ENCODE measurements at places on chromosomes 12 and 14.
A peak's percentile ranks its signal among the peaks of the same experiment; 100 is the strongest.

DNA sequence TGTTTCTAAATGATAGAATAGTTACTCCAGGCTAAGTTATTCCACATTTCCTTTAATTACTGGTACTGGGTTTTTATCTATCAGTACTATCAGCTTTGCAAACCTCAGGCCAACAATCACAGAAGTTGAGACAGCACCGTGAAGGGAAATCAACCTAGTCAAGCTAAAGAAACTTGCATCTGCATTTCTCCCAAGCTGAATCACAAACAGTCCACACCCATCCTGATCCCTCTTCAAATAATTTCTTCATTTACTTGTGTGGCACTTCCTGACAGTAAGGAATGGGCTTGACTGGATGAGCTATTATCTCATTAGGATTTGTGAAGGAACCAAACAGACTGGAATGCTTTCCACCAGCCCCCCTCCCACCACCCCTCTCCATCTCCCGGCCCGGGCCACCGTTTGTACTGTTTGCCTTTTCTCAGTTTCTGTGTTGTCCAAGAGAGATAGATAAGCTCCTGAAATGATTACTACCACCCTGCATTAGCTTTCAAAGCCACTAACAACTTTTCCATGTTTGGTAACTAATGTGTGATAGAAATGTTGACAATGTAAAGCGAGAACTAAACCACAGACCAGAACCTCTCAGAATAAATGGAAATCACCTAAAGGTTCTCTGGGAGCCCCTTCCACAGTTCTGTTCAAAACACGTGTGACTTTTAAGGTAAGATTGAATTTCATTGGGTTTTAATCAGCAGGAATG is 236.3 kb downstream of the SLC25A21 start:
- no peak for DNase-seq

GRCh38 chr12:12715128-12715458 is 2.1 kb upstream of the CDKN1B start:
- no peak for DNase-seq

GRCh38 chr12:56521209-56521589 is 421 bp upstream of the RBMS2 start:
- no peak for DNase-seq

DNA sequence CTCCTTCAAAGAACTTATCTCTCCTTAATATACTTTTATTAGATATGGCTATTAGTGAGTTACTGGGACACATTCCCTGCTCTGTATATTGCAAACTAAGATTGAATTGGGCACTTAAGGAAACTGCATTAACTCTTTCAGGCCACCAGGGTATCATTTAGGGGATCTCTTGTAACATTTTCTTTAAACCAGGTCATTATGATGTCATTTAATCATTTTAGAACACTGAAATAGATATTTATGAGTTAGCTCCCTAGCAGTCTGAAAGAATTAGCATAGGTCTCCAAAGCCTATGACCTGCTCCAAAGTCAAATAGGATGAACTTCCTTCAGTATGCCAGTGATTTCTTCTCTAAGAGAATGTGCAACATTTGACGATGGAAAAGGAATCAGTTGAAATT is 506.9 kb downstream of the FOXG1 start:
- no peak for DNase-seq

- DNase-seq, result no peak
These were observed 30.8 kb downstream of the MIA2 start for GRCh38 chr14:39264558-39264957.

GRCh38 chr12:132638541-132639408 is 20.2 kb downstream of the P2RX2 start:
- peak; percentile 84 for DNase-seq

- DNase-seq, result no peak
These were observed 131.6 kb downstream of the SEC23A start for GRCh38 chr14:38971258-38971921.

GRCh38 chr12:94250130-94250529 is 101.8 kb downstream of the PLXNC1 start:
- no peak for DNase-seq

GRCh38 chr12:45433441-45433868 is 217.6 kb downstream of the ANO6 start:
- DNase-seq, result no peak

GRCh38 chr14:87181288-87181687 is 811.7 kb downstream of the GALC start:
- DNase-seq, result no peak

GRCh38 chr12:5561057-5561456 is 129.1 kb downstream of the NTF3 start:
- no peak for DNase-seq

DNA sequence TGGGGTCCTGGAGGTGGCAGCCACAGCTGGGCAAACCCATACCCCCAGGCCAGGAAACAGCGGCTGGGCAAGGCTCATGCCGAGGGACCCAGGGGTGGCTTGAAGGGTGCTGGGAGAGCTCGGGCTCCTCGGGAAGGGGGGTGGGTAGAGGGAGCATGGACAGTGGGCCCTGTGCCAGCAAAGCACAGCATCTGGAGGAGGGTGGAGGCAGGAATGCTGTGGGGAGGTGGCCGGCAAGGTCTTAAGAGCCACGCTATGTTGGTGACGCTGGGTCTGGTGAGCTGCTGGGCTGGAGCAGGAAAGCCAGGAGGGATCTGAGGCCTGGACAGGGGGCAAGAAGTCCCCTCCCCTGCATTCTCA is 48.2 kb upstream of the DLK1 start:
- no peak for DNase-seq

- no peak for DNase-seq
These were observed 181.8 kb downstream of the GRIN2B start for GRCh38 chr12:13799574-13799973.

Measured in AG08396 (cell line).